Activated CD4-positive, alpha-beta T cell treated with anti-CD3 and anti-CD28 coated beads for 48 hours (primary cell): ENCODE measurements at places on chromosomes 5 and 9.

DNA sequence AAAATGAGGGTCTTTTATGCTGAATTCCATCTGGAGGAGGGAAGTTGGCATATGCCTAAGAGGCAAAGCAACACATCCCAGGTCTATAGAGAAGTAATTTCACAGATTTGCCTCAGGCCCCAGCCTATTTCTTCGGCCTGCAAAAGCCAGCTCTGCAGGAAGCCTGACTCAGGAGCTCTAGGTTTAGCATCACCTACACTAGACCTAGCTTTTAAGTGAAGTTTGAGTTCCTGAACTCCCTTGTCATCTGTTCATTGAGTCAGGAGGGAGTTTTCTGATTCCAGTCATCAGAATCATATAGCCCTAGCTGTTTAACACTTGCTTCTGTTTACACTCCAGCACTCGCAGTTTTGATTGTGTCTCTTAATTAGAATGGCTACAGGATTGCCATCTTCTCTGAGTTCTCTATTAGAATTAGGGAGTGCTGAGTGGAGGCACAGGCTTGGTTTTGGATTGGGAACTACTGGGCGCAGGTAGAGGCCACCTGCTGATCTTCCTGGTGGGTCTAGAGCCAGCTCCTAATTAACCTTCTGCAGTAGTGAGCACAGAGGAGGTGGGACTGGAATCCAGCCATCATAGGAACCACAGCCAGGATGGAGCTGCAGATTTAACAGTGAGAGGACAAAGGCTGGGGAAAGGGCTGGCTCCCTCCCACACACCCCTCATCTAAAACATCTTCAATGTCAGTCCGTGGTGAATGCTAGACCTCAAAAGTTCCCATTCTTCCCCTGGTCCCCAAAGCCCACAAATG lies 179.5 kb downstream of the TRIO start:
- DNase-seq: no peak

- no peak for DNase-seq
Measured at GRCh38 chr5:159161361-159162214, 47.8 kb downstream of the RNF145 start.

DNA sequence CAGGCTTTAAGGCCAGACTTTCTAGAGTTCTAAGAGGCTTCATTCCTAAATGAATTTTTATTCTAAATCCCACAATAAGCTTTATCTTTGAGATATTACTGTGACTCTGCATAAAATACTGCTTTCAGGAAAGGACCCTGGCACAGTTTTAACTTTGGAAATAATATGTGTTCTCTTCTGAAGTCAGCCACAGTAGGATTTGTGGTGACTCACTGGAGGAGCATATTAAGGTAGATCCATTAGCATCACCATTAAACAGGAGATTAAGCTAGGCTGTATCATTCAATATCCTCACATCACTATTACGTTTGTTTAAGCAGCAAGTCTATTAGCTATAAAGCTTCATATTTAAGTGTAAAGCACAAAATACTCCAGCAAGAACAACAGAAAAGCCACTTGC lies 186.1 kb upstream of the IZUMO3 start:
- DNase-seq: no peak

GRCh38 chr9:87528969-87529368 lies 31.3 kb downstream of the DAPK1 start:
- DNase-seq: no peak

DNA sequence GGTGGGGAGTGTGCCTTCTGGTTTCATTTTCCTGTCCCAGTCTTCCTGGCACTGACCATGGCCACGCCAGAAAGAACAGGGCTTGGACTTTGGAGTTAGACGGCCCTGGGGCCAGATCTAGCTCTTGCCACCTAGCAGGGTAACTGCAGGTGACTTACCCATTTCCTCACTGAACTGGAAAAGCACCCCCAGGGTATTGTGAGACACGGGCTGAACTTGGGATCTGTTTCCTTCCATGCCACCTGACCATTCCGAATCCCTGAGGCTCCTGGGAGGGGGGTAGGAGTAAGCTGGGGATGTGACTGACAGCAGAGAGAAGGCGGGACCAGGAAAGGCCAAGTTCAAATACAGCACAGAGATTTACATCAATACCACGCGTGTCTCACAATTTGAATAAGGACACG lies 9.4 kb downstream of the HNRNPAB start:
- DNase-seq: no peak

DNA sequence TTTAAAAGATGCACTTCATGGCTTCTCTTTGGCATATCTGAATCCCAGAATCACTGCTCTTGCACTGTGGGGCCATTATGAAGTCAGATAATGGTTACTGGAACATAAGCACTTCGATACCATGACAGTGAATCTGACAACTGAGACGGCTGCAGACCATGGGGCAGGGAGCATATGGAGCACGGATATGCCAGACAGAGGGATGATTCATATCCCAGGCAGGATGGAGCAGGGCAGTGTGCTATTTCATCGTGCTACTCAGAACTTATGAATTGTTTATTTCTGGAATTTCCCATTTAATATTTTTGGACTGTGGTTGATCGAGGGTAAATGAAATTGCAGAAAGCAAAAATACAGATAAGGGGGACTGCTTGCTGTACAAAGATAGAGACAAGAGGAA lies 145.0 kb downstream of the EGFLAM start:
- DNase-seq: no peak

GRCh38 chr5:78636682-78637081 lies 11.9 kb downstream of the LHFPL2 start:
- no peak for DNase-seq

DNA sequence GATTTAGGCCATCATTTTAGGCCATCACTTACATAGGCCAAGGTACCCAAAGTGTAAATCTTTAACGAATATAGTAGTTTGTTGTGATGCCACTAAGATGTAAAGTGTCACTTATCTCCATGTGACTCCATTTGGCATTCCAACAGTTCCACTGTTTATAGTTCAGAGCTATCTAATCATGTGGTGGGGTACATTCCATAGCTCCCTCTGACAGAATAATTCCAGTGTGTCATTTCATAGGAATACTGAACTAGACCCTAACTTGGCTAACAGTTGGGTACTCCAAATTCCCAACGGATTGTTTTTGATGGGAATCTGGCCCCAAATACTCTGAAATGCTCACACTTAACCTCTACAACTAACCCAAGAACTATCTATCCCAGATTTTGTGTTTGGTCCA lies 76.7 kb upstream of the FST start:
- no peak for DNase-seq

GRCh38 chr5:33035851-33036527 lies 324.9 kb downstream of the NPR3 start:
- DNase-seq: no peak

GRCh38 chr9:121880343-121880898 lies 212.7 kb downstream of the TTLL11 start:
- DNase-seq: no peak

GRCh38 chr5:81214848-81215247 lies 18.3 kb upstream of the CKMT2 start:
- DNase-seq: no peak

- DNase-seq: no peak
Measured at GRCh38 chr5:12460493-12461261, 556.4 kb upstream of the CTNND2 start.

GRCh38 chr9:108443741-108444140 lies 412.0 kb downstream of the ACTL7B start:
- no peak for DNase-seq

DNA sequence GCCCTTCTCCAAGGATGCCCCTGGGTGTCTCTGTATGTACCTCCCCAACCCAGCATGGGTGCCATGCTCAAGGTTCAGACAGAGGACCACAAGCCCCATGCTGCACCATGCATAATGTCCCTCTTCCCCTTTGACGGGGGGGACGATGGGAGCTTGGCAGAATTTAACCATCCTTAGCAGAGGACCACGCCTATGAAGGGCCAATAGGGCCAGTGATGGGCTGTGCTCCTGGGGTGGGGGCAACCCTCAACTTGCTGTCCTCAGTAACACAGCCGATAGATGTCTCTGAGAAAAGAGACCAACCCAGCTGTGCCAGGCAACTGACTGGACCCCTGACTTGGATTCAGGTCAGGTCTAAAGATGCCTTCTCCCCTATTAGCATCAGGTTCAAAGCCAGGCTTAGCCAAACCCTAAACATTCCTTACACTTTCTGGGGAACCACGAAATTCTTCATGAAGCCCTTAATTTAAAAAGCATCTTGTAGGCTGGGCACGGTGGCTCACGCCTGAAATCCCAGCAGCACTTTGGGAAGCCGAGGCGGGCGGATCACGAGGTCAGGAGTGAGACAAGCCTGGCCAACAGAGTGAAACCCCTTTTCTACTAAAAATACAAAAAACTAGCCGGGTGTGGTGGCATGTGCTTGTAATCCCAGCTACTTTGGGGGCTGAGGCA lies 20.7 kb upstream of the JADE2 start:
- no peak for DNase-seq

DNA sequence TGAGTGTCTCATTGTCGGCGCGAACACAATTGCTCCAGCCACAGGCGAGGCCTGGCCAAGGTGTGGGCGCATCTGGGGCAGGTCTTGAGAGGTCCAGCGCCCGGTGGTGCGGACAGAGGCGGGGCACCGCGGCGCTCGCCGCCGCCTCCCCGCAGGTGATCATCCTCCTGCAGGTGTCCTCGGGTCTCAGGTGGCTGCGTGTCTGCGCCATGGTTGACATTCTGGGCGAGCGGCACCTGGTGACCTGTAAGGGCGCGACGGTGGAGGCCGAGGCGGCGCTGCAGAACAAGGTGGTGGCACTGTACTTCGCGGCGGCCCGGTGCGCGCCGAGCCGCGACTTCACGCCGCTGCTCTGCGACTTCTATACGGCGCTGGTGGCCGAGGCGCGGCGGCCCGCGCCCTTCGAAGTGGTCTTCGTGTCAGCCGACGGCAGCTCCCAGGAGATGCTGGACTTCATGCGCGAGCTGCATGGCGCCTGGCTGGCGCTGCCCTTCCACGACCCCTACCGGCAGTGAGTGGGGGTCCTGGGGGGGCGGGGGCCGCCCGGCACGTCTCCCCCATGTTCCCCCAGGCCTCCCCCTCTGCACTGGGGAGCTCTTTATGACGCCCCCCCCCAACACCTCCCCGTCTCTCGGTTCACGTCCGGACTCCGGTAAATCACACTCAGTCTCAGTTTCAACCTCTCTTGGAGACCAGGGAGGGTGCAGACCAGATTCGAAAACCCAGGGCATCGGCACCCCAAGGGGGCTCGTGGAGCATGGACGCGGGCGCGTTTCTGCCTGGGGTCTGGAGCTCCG lies 446 bp downstream of the NXNL2 start:
- DNase-seq: peak; percentile 21

- no peak for DNase-seq
Measured at GRCh38 chr5:93406971-93407401, 174.0 kb downstream of the NR2F1-AS1 start.

GRCh38 chr5:129943936-129944335 lies 39.7 kb downstream of the CHSY3 start:
- no peak for DNase-seq

DNA sequence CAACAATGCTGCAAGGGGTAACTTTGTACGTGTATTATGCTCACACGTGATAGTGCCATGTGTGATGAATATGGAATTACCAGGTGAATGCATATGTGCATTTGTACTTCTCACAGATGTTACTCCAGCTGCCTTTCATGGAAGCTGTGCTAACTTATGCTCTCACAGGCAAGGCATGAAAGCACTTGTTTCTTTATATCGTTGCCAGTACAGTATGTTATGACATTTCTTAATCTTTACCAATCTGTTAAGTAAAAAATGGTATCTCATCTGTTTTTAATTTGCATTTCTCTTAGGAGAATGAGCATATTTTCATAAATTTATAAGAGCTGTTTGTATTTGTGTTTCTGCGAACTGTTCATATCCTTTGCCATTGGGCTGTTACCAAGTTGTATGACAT lies 311.8 kb upstream of the DMRT1 start:
- no peak for DNase-seq

GRCh38 chr9:113755433-113755832 lies 120.7 kb upstream of the ZNF618 start:
- DNase-seq: no peak

- no peak for DNase-seq
Measured at GRCh38 chr9:83062651-83063527, at the start of gene RASEF. RASEF (minus strand) TSS chr9:83063142; CDS start chr9:83062867, 275 bp downstream.

DNA sequence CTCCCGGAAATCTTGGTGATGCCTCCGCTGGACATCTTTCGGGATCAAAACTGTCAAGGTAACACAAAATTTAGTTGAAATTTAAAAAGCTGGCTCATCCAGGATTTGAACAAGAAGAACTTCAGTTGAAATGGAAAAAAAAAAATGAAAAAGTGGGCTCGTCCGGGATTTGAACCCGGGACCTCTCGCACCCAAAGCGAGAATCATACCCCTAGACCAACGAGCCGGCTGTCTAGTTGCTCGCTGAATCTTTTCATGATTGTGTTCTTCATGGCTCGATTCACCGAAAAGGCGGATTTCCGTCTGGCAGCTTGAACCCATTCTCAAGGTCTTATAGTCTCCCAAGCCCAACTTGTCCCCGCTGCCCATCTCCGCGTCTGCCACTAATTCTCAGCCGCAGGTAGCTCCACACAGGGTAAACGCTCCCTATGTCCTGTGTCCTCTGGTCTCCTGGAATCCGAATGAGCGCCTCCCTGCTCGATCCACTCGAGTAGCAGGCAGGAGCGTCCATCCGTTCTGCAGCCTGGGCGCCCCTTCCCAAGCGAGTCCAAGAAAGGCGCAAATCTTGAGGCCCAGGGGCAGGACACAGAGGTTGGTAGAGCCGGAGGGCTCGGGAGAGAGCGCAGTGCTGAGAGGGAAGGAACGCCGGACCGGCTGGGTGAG lies 16.2 kb downstream of the TRIM7 start:
- DNase-seq: peak; percentile 88

GRCh38 chr5:59062986-59063683 lies 480.3 kb downstream of the RAB3C start:
- no peak for DNase-seq

DNA sequence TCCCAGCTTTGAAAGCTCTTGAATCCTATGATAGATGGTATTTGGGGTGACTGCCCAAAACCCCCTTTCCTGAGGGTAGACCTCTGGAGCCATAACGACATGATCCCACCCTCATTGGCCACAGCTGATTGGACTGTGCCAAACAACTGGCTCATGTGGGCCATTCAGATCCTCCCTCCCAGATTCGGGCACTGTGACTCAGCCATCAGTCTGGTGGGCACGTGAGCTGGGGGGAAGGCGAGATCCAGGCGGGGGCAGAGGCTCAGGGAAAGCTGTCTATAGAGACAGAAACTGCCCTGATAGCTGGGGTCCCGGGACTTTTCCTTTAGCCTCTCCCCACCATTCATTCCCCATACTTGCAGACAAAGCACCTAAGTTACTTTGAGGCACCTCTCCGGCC lies 15.1 kb upstream of the NCS1 start:
- DNase-seq: no peak

GRCh38 chr9:98453589-98454311 lies 198.3 kb upstream of the TBC1D2 start:
- no peak for DNase-seq
